ENCODE measurements at places on chromosomes 3 and 15.

DNA sequence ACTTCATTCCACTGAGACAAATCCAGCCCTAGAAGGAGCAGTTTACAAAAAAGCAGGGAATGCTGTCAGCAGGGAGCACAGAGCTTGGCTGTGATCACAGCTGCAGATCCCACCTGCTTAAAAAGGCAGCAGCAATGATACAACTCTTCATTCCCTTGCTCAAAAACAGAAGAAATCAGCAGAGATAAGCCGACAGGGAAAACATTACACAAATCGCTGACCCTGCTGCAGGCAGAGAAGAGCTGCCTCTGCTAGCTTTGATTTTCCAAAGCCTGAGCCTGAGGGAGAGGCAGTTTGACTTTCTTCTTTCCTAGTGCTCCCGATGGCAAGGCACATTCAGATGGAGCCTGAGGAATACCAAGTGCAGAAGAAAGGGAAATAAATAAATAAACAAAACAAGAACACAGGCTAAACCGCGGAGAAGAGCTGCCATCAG lies 80.2 kb downstream of the SHQ1 start:
- no peaks in the 10 kb centered on the region for H3K4me1 ChIP-seq
- H3K27me3 ChIP-seq: no peaks in the 10 kb centered on the region
- no peak overlapping the region for H3K4me3 ChIP-seq
- H3K27ac ChIP-seq: no peak overlapping the region
- H3K36me3 ChIP-seq: no peaks in the 10 kb centered on the region

- no peak overlapping the region for H3K4me3 ChIP-seq
- no peak overlapping the region for H3K27ac ChIP-seq
- H3K27me3 ChIP-seq: no peaks in the 10 kb centered on the region
- H3K36me3 ChIP-seq: no peaks in the 10 kb centered on the region
- no peak for DNase-seq
These were observed 61.4 kb upstream of the ARHGEF26 start for GRCh38 chr3:154059833-154060232.

DNA sequence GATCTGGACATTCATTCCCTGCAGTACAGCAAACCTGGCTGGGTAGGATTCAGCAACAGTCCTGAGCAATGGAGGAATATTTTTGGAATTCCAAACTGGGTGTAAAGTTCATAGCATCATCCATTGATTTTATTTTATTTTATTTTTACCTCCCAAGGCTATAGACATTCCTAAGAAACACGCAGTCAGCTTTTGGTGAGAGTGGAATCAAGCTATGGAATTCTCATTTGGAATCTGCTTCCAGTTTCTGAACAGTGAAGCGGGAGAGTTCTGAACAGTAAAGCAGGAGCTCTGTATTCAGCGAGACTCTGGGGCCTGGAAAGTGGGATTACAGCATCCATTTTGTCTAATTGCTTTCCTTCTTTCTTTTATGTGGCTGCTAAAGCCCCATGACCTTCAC lies 1.4 kb upstream of the PDZRN3 start:
- no peaks in the 10 kb centered on the region for H3K27me3 ChIP-seq
- no peak overlapping the region for H3K4me3 ChIP-seq
- no peaks in the 10 kb centered on the region for H3K36me3 ChIP-seq
- DNase-seq: no peak
- no peaks in the 10 kb centered on the region for H3K4me1 ChIP-seq

GRCh38 chr15:57604507-57604906 lies 12.8 kb downstream of the MYZAP start:
- no peaks in the 10 kb centered on the region for H3K36me3 ChIP-seq
- no peak overlapping the region for H3K27ac ChIP-seq
- peaks cover 5% of the 10 kb centered on the region for H3K27me3 ChIP-seq
- H3K4me3 ChIP-seq: no peak overlapping the region
- no peaks in the 10 kb centered on the region for H3K4me1 ChIP-seq

DNA sequence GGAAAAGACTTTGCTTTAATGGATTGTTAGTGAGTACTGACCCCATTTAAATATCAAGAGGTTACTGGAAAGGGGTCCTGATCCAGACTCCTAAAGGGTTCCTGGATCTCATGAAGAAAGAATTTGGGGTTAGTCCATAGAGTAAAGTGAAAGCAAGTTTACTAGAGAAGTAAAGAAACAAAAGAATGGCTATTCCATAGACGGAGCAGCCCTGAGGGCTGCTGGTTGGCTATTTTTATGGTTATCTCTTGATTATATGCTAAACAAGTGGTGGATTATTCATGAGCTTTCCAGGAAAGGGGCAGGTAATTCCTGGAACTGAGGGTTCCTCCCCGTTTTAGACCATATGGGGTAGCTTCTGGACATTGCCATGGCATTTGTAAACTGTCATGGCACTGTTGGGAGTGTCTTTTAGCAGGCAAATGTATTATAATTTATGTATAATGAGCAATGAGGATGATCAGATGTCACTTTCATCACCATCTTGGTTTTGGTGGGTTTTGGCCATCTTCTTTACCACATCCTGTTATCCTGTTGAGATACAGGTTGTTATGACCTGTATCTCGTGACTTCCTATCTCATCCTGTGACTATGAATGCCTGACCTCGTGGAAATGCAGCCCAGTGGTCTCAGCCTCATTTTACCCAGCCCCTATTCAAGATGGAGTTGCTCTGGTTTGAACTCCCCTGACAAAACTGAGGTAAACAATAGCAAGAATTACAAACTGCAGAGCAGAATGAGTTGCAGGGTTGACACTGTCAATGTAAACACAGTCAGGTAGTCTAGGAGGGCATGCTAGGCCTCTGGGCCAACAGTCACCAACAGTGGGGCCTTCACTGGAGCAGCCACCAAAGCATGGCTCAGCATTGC lies 10.3 kb upstream of the GPR160 start:
- no peak overlapping the region for H3K4me3 ChIP-seq
- peaks cover 14% of the 10 kb centered on the region for H3K27me3 ChIP-seq
- H3K4me1 ChIP-seq: no peaks in the 10 kb centered on the region
- H3K36me3 ChIP-seq: no peaks in the 10 kb centered on the region

GRCh38 chr15:25846377-25846776 lies 16.8 kb downstream of the ATP10A start:
- no peak overlapping the region for H3K27ac ChIP-seq
- DNase-seq: no peak
- no peak overlapping the region for H3K4me3 ChIP-seq
- H3K27me3 ChIP-seq: no peaks in the 10 kb centered on the region
- H3K36me3 ChIP-seq: no peaks in the 10 kb centered on the region
